Psoas muscle (tissue), 8 donors: ENCODE measurements at places on chromosomes 1 and 21.

DNA sequence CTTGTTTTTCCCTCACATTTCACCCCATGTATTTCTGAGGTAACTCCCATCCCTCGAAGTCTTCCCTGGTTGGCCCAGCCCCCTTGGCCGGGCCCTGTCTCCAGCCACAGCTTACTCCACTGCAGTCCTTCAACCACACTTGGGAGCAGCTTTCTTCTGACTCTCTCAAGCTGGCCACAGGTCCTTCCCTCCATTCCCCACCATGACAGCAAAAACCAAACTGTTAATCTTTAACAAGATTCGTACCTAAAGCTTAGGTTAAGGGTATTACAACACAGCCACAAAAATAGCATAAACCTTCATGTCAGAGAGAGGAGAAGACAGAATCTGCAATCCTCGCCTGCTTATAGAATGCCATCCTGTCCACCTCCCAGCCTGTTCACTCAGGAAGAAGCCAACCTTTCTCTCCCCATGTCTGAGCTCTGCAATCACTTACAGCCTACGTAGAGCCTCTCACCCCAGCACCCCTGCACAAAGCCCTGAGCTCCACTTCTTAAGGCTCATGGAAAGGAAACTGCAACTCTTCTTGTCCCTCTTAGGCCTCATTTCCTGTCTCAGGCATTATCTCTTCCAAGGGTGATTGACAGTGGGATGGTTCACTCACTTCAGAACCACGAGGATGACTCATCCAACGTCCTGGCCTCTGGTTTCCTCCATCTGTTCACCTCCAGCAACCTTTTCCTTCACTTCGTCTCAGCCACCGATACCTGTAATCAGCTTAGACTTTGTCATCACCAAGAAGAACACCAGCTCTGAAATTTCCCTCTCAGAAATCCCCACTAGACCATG, 72.8 kb downstream of the CD2 start:
- H3K4me3 ChIP-seq = no peak overlapping the region
- no peaks in the 10 kb centered on the region for H3K27me3 ChIP-seq
- no peaks in the 10 kb centered on the region for H3K4me1 ChIP-seq
- H3K27ac ChIP-seq = no peak overlapping the region
- no peaks in the 10 kb centered on the region for H3K36me3 ChIP-seq

- H3K27me3 ChIP-seq = no peaks in the 10 kb centered on the region
- no peak overlapping the region for H3K27ac ChIP-seq
- no peak for DNase-seq
Observed at GRCh38 chr1:43522431-43522775, 8.3 kb upstream of the PTPRF start.

DNA sequence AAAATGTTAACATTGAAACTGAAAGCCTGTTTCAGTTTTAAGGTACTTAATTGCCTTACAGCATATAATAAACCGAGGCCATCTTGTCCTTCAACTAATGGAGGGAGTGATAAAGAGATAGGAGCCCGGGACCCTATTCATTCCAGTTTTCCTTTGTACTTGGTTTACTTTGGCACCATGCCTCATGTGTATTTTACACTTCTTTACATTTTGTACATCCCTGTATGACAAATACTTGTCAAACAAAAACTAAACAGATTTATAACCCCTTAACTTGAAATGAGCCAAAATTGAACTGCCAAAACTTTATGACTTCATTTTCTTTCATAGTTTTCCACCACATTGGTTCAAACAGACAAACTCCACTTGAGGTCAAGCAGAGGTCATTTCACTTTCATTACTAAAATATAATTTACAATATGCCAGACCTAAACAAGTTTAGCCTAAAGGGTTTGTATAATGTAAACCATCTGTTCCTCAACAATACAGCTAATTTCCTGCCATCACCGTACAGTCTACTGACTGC, 30.9 kb upstream of the UBE2U start:
- H3K4me3 ChIP-seq = no peak overlapping the region
- no peaks in the 10 kb centered on the region for H3K36me3 ChIP-seq
- no peaks in the 10 kb centered on the region for H3K27me3 ChIP-seq
- H3K4me1 ChIP-seq = peaks cover 9% of the 10 kb centered on the region
- no peak for DNase-seq
- no peak overlapping the region for H3K27ac ChIP-seq

GRCh38 chr1:3943123-3943431, 43.0 kb upstream of the C1orf174 start:
- H3K4me1 ChIP-seq = no peaks in the 10 kb centered on the region
- no peak for DNase-seq
- H3K27me3 ChIP-seq = peaks cover 27% of the 10 kb centered on the region

GRCh38 chr1:205488074-205488723, 16.3 kb upstream of the CDK18 start:
- H3K27ac ChIP-seq = no peak overlapping the region
- peaks cover 8% of the 10 kb centered on the region for H3K4me1 ChIP-seq
- DNase-seq = no peak
- no peaks in the 10 kb centered on the region for H3K36me3 ChIP-seq
- no peaks in the 10 kb centered on the region for H3K27me3 ChIP-seq
- no peak overlapping the region for H3K4me3 ChIP-seq

- DNase-seq = no peak
- peaks cover 12% of the 10 kb centered on the region for H3K4me1 ChIP-seq
- no peaks in the 10 kb centered on the region for H3K27me3 ChIP-seq
- H3K4me3 ChIP-seq = no peak overlapping the region
- no peak overlapping the region for H3K27ac ChIP-seq
- no peaks in the 10 kb centered on the region for H3K36me3 ChIP-seq
Observed at GRCh38 chr1:10830961-10831668, 34.7 kb upstream of the CASZ1 start.

GRCh38 chr1:229203030-229203751, 67.7 kb upstream of the RAB4A start:
- H3K4me3 ChIP-seq = no peak overlapping the region
- no peak overlapping the region for H3K27ac ChIP-seq
- DNase-seq = no peak
- H3K27me3 ChIP-seq = no peaks in the 10 kb centered on the region
- H3K36me3 ChIP-seq = no peaks in the 10 kb centered on the region

GRCh38 chr21:38848187-38848609, 42.5 kb downstream of the ETS2 start:
- H3K4me1 ChIP-seq = peaks cover 15% of the 10 kb centered on the region
- H3K27me3 ChIP-seq = no peaks in the 10 kb centered on the region
- H3K36me3 ChIP-seq = no peaks in the 10 kb centered on the region
- DNase-seq = no peak

DNA sequence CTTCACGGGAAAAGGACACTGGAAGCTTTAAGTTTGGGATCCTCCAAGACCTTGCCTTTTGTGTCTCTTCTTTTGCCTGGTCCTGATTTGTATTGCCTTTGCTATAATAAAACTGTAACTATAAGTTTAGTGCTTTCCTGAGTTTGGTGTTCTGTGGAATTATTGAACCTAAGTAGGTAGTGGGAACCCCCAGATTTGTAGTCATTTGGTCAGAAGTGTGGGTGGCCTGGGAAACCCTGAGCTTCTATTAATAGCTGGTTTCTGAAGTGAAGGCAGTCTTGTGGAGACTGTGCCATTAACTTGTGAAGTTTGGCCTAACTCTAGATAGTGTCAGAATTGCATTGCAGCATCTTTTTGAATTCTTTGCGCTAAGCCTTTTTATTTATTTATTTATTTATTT, 6.8 kb upstream of the MYCL start:
- no peak overlapping the region for H3K4me3 ChIP-seq
- H3K27ac ChIP-seq = no peak overlapping the region
- no peaks in the 10 kb centered on the region for H3K36me3 ChIP-seq
- DNase-seq = no peak
- peaks cover 2% of the 10 kb centered on the region for H3K27me3 ChIP-seq

DNA sequence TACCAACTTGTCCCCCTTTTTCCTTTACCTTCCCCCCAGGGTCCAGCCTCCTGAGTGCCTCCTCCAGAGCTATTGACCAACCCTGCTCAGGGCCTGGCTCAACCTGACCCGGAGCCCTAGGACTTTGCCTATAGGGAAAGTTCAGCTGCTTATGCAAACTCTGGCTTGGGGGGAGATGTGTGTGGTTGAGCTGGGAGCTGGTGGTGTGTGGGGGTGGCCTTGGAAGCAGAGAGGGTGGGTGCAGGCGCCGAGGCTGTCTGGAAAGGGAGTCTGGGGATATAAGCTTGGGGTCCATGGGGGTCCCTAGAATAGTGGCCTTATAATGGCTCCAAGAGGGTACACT, 14.1 kb downstream of the KCNQ4 start:
- no peaks in the 10 kb centered on the region for H3K36me3 ChIP-seq
- DNase-seq = no peak
- peaks cover 68% of the 10 kb centered on the region for H3K4me1 ChIP-seq
- peak overlapping the region; percentile 78 for H3K27ac ChIP-seq
- no peaks in the 10 kb centered on the region for H3K27me3 ChIP-seq

- no peaks in the 10 kb centered on the region for H3K27me3 ChIP-seq
- no peaks in the 10 kb centered on the region for H3K4me1 ChIP-seq
- no peak overlapping the region for H3K4me3 ChIP-seq
- no peak for DNase-seq
- H3K36me3 ChIP-seq = peaks cover 46% of the 10 kb centered on the region
- H3K27ac ChIP-seq = no peak overlapping the region
Observed at GRCh38 chr1:150650193-150650592, 20.8 kb upstream of the ENSA start.

GRCh38 chr21:46066591-46067331, 31.2 kb upstream of the COL6A2 start:
- peak overlapping the region; percentile 75 for H3K27ac ChIP-seq
- H3K36me3 ChIP-seq = no peaks in the 10 kb centered on the region
- peak; percentile 61 for DNase-seq
- no peak overlapping the region for H3K4me3 ChIP-seq
- H3K4me1 ChIP-seq = no peaks in the 10 kb centered on the region

DNA sequence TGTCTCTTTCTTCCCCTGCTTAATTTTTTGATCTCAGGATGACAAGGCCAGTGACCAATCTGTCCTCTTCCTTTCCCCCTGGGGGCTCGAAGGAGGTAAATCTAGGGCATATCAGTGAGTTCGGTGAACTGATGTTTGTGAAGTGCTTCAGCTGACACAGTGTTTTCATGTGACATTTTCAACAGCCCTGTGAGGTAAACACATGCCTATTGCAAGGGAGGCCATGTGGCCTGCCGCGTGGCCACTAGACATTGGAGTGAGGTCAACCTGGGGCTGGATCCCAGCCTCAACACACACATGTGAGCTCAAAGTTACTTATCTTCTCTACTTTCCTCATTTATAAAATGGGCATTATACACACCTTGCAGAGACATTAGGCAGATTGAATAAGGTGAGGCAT, 126.3 kb downstream of the PLPP3 start:
- no peak overlapping the region for H3K4me3 ChIP-seq

DNA sequence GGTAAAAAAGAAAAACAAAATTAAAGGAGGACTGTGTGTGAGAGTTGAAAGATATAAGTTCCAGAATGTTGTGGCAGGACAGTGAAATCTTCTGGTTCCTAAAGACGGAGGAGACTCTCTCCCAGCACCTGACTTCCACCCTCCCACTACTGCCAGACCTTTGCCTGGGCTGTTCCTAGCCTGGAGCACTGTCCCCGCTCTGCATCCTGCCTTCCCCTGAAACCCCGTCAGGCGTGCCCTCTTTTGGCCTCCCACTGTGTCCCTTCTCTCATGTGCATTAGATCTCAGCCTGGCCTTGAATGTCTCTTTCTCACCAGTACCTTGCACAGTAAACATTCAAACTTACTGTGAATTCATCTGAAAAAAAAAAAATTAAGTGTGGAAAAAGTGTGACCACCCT, 74.1 kb downstream of the VPS26C start:
- H3K4me3 ChIP-seq = no peak overlapping the region
- H3K4me1 ChIP-seq = no peaks in the 10 kb centered on the region
- no peak for DNase-seq
- no peak overlapping the region for H3K27ac ChIP-seq

- no peak overlapping the region for H3K4me3 ChIP-seq
- H3K36me3 ChIP-seq = no peaks in the 10 kb centered on the region
- H3K4me1 ChIP-seq = no peaks in the 10 kb centered on the region
- no peaks in the 10 kb centered on the region for H3K27me3 ChIP-seq
Observed at GRCh38 chr1:177890479-177890878, 79.4 kb downstream of the SEC16B start.

GRCh38 chr1:227317523-227318015, 723 bp downstream of the CDC42BPA start:
- peaks cover 16% of the 10 kb centered on the region for H3K4me1 ChIP-seq
- peak overlapping the region; percentile 95 for H3K27ac ChIP-seq
- DNase-seq = peak; percentile 55
- peak overlapping the region; percentile 81 for H3K4me3 ChIP-seq
- no peaks in the 10 kb centered on the region for H3K27me3 ChIP-seq

- no peak overlapping the region for H3K27ac ChIP-seq
- no peaks in the 10 kb centered on the region for H3K4me1 ChIP-seq
- DNase-seq = no peak
- H3K36me3 ChIP-seq = no peaks in the 10 kb centered on the region
- H3K27me3 ChIP-seq = no peaks in the 10 kb centered on the region
- H3K4me3 ChIP-seq = no peak overlapping the region
Observed at GRCh38 chr1:224640018-224640417, 23.9 kb downstream of the CNIH3 start.

DNA sequence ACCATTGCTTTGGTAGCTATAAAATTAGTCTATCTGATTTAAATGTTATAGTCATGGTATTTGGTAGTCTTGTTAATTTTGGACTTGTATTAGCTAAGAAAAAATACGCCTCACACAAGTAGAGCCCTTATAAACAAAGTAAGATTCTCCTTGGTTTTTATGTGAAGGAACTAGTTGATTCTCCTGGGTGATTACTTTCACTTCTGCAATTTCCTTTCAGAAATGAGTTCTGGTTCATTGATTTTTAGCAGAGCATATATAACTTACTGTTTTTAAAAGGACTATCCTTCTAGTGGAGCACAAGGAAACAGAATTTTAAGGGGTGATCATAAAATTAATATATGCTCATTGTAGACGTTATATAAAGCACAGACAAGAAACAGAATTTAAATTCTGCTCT, 120.1 kb downstream of the BACH1 start:
- no peak for DNase-seq
- no peaks in the 10 kb centered on the region for H3K4me1 ChIP-seq
- H3K27me3 ChIP-seq = no peaks in the 10 kb centered on the region
- no peak overlapping the region for H3K4me3 ChIP-seq
- H3K36me3 ChIP-seq = no peaks in the 10 kb centered on the region

DNA sequence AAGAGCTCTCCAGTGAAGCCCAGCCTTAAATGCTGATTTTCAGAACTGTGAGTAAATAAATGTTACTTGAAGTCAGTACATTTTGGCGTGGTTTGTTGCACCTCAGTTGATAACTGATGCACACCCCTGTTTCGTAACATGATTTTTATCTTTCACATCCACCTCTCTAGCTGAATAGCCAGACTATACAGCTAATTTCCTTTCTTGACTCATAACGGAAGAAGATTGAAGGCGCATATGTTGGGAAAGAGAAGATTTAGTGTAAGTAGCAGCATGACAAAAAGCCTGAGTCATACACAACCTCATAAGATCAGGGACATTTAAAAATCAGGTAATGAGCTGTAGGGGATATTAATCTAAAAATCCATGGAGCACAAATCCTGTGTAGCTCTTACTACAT, 716.2 kb upstream of the ZP4 start:
- no peaks in the 10 kb centered on the region for H3K36me3 ChIP-seq
- no peak overlapping the region for H3K27ac ChIP-seq
- H3K4me3 ChIP-seq = no peak overlapping the region
- no peaks in the 10 kb centered on the region for H3K27me3 ChIP-seq
- H3K4me1 ChIP-seq = no peaks in the 10 kb centered on the region
